Activated CD4-positive, alpha-beta T cell treated with anti-CD3 and anti-CD28 coated beads for 36 hours (primary cell): ENCODE measurements at places on chromosomes 2 and 18. TPM values are rescaled to one million over a fixed set of nuclear protein-coding genes. Genes with fewer than 3 reads are reported as not detected.

DNER gene
- total RNA-seq = not detected

CRYGD gene
- total RNA-seq = not detected

RNF138 gene
- total RNA-seq = 84.4 TPM

AGXT gene
- not detected for total RNA-seq

TWSG1 gene
- total RNA-seq = 8.8 TPM

SLC38A11 gene
- not detected for total RNA-seq

KCNG2 gene
- not detected for total RNA-seq

C1QL2 gene
- not detected for total RNA-seq

ITM2C gene
- total RNA-seq = 32.9 TPM

SCG2 gene
- total RNA-seq = not detected

STPG4 gene
- 0.23 TPM for total RNA-seq

FSIP2 gene
- total RNA-seq = 0.05 TPM

ANKRD30B gene
- not detected for total RNA-seq

DNA sequence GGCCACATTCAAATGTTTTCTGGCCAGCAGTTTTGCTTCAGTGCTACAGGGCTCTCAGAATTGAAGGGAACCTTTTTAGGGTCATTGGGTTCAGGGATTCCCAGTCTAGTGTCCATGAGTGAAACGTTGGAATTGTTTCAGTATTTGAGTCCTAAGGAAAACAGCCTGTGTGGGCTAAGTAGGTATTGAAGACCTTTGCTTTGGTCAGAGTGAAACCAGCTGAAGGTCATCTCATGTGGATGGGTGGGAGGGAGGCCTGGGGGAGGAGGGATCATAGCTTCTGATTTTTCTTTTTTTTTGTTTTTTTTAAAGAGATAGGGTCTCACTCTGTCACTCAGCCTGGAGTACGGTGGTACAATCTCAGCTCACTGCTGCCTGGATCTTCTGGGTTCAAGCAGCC lies 20.2 kb downstream of the B3GNT2 start:
- peaks cover 90% of the 10 kb centered on the region for H3K4me1 ChIP-seq
- peaks cover 55% of the 10 kb centered on the region for H3K36me3 ChIP-seq
- H3K4me3 ChIP-seq = no peak overlapping the region
- peak overlapping the region; percentile 43 for H3K27ac ChIP-seq
- DNase-seq = no peak

DNA sequence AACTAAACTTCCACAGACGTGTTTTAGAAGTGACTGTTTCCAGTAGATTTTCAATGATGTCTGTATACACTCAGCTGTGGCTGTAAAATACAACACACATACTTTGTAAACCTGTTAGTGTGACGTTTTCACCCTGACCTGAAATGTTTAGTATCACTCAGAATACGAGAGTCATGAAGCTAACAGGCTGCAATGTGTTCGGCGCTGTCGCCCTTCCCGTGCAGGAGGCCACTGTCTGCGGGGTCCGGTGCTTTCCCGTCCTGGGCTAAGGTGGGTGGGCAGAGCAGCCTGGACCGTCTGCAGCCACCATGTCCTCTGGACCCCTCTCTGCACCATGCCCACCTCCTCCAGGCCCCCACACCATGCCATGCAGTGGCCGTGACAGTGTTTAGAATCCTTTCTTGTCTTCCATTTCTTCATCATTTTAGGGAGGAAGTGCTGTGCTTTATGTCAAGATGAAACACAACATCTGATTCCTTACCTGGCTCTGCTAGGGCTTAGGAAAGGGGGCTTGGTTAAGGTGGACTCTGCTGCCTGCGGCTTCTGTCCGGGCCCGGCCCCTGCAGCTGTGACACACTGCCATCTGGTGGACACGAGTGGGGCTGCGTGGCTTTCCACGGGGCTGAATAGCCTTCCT lies 53.8 kb upstream of the RBM44 start:
- no peaks in the 10 kb centered on the region for H3K27me3 ChIP-seq
- H3K4me1 ChIP-seq = peaks cover 35% of the 10 kb centered on the region
- DNase-seq = peak; percentile 84
- peaks cover 31% of the 10 kb centered on the region for H3K36me3 ChIP-seq
- peak overlapping the region; percentile 63 for H3K27ac ChIP-seq

GRCh38 chr2:71896385-71897136 lies 251.1 kb downstream of the CYP26B1 start:
- H3K4me1 ChIP-seq = no peaks in the 10 kb centered on the region
- peaks cover 6% of the 10 kb centered on the region for H3K27me3 ChIP-seq
- no peak overlapping the region for H3K27ac ChIP-seq
- no peak overlapping the region for H3K4me3 ChIP-seq

- H3K4me1 ChIP-seq = peaks cover 5% of the 10 kb centered on the region
- H3K27me3 ChIP-seq = no peaks in the 10 kb centered on the region
- H3K4me3 ChIP-seq = no peak overlapping the region
- DNase-seq = no peak
- no peak overlapping the region for H3K27ac ChIP-seq
Observed at GRCh38 chr18:28792404-28793086, 615.6 kb upstream of the CDH2 start.

GRCh38 chr2:35428548-35428947 lies 927.0 kb upstream of the CRIM1 start:
- H3K27ac ChIP-seq = no peak overlapping the region
- H3K4me3 ChIP-seq = no peak overlapping the region
- DNase-seq = peak; percentile 56
- H3K27me3 ChIP-seq = no peaks in the 10 kb centered on the region

GRCh38 chr18:42929181-42929580 lies 186.3 kb downstream of the RIT2 start:
- no peaks in the 10 kb centered on the region for H3K27me3 ChIP-seq
- no peaks in the 10 kb centered on the region for H3K36me3 ChIP-seq
- no peak overlapping the region for H3K27ac ChIP-seq
- H3K4me1 ChIP-seq = no peaks in the 10 kb centered on the region
- no peak for DNase-seq
- no peak overlapping the region for H3K4me3 ChIP-seq

- H3K4me3 ChIP-seq = no peak overlapping the region
- H3K4me1 ChIP-seq = peaks cover 81% of the 10 kb centered on the region
- H3K27me3 ChIP-seq = peaks cover 24% of the 10 kb centered on the region
- DNase-seq = peak; percentile 2
Observed at GRCh38 chr2:239268082-239268481, 132.7 kb downstream of the HDAC4 start.

DNA sequence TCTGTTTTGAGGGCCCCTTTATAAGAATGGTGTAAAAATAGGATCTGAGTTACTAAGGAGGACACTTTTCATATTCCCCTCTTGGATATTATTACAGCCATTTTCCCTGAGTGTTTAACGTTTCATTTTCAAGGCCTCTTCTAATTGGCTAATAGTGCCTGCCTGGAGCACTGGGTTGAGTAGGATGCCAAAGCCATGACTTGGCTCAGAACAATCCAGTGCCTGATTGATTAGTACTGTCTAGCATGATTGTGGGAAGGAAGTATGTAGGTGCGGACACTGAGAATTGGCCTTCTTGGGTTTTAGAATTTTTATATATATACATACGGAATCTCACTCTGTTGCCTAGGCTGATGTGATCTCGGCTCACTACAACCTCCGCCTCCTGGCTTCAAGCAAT lies 66.1 kb downstream of the NAB1 start:
- no peak overlapping the region for H3K4me3 ChIP-seq
- no peaks in the 10 kb centered on the region for H3K27me3 ChIP-seq
- no peaks in the 10 kb centered on the region for H3K36me3 ChIP-seq
- no peak for DNase-seq

GRCh38 chr2:220441404-220441803 lies 814.0 kb downstream of the SLC4A3 start:
- no peak for DNase-seq
- H3K27ac ChIP-seq = no peak overlapping the region
- H3K4me1 ChIP-seq = no peaks in the 10 kb centered on the region

GRCh38 chr2:170924969-170925368 lies 4.1 kb upstream of the GORASP2 start:
- peak; percentile 12 for DNase-seq
- H3K4me1 ChIP-seq = peaks cover 8% of the 10 kb centered on the region
- H3K27me3 ChIP-seq = no peaks in the 10 kb centered on the region
- H3K4me3 ChIP-seq = no peak overlapping the region
- no peak overlapping the region for H3K27ac ChIP-seq

- DNase-seq = no peak
- no peaks in the 10 kb centered on the region for H3K4me1 ChIP-seq
- H3K4me3 ChIP-seq = no peak overlapping the region
- no peaks in the 10 kb centered on the region for H3K36me3 ChIP-seq
Observed at GRCh38 chr2:209973328-209973727, 29.1 kb upstream of the RPE start.

DNA sequence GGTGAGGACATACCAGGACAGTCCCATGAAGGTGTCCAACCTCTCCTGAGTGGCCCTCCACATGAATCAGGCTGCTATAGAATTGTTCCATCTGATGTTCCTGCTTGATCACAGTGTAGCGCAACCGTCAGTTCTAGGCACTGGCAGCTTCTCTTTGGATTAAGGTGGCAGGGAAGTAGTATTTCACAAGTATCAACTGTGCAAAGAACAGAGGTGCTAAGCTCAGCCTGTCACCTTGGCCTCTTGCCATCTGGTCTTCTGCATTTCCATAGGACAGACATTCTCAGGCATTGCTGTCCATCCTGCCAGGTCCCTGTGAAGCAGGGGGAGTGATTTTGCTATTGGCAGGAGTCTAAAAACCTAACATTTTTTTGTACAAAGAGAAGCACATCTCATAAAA lies 182.2 kb upstream of the EPAS1 start:
- no peaks in the 10 kb centered on the region for H3K27me3 ChIP-seq
- H3K36me3 ChIP-seq = no peaks in the 10 kb centered on the region
- no peak overlapping the region for H3K4me3 ChIP-seq
- H3K4me1 ChIP-seq = no peaks in the 10 kb centered on the region
- no peak overlapping the region for H3K27ac ChIP-seq

GRCh38 chr18:49911427-49911826 lies 98.1 kb upstream of the ACAA2 start:
- no peaks in the 10 kb centered on the region for H3K4me1 ChIP-seq
- H3K27me3 ChIP-seq = peaks cover 4% of the 10 kb centered on the region
- no peak for DNase-seq
- H3K4me3 ChIP-seq = no peak overlapping the region
- H3K36me3 ChIP-seq = no peaks in the 10 kb centered on the region
- H3K27ac ChIP-seq = no peak overlapping the region

DNA sequence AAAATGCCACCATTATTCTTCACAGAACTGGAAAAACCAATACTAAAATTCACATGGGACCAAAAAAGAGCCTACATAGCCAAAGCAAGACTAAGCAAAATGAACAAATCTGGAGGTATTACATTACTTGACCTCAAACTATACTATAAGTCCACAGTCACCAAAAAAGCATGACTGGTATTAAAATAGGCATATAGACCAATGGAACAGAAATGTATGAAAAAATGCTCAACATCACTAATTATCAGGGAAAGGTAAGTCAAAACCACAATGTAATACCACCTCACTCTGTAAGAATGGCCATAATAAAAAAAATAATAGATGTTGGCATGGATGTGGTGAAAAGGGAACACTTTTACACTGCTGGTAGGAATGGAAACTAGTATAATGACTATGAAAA lies 158.6 kb downstream of the CDH2 start:
- DNase-seq = no peak
- no peaks in the 10 kb centered on the region for H3K36me3 ChIP-seq
- no peak overlapping the region for H3K4me3 ChIP-seq

- H3K27ac ChIP-seq = no peak overlapping the region
- no peak overlapping the region for H3K4me3 ChIP-seq
- no peak for DNase-seq
- H3K27me3 ChIP-seq = peaks cover 6% of the 10 kb centered on the region
Observed at GRCh38 chr18:2173486-2173885, 397.8 kb downstream of the METTL4 start.

DNA sequence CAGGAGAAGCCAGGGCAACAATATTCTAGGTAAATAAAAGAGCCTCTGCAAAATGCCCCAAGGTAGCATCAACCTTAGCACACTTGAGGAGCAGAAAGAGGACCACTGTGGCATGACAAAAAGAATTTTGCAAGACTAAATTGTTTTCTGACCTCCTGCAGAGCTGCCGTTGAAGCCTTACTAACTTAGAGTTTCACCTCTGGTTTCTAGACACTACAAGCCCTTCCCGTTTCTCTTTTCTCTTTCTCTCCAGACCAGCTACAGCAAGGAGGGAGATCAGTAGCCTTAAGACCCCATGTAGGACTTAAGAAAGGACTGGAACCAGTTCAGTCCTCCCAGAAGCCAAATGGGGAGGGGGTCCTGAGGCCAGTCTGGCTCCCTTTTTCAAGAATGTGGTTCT lies 73.3 kb upstream of the SP3 start:
- H3K4me3 ChIP-seq = no peak overlapping the region
- DNase-seq = no peak
- H3K27ac ChIP-seq = peak overlapping the region; percentile 21
- peaks cover 18% of the 10 kb centered on the region for H3K4me1 ChIP-seq
- H3K27me3 ChIP-seq = peaks cover 7% of the 10 kb centered on the region

DNA sequence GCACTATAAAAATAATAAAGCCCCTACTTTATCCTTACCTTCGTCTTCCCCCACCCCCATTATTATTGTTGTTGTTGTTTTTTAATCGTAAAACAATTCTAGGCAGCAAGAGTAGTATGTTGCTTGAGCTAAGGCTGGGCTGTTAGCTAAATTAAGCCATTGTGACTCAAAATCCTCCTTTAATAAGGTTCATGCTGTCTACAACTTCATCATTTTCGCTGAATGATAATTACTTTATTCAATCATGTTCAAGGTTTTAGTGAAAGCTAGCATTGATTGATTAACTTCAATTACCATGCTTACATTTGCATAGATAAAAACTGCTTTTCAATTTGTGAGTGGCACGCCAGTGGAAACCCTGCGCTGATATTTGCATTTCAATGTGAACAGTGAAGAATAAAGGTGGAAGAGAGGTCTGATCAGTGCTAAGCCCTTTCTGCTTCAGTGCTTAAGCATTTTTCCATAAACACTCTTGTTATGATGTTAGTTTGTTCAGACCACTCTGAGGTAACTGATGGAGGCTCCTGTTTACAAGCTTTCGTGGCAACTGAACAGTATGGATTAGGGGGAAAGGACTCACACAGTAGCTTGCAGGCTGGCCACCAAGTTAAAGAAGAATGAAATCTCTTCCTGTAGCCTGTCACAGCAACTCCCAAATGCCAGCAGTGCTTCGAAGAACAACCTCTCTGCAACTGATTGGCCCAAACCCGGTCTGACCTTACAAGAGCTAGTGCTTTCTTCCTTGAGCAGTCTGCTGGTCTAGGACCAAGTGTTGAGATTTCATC lies 156.8 kb downstream of the GPD2 start:
- DNase-seq = no peak
- H3K27ac ChIP-seq = no peak overlapping the region
- H3K36me3 ChIP-seq = no peaks in the 10 kb centered on the region
- H3K4me1 ChIP-seq = peaks cover 4% of the 10 kb centered on the region
- peaks cover 2% of the 10 kb centered on the region for H3K27me3 ChIP-seq

- no peak overlapping the region for H3K27ac ChIP-seq
- no peaks in the 10 kb centered on the region for H3K4me1 ChIP-seq
- H3K4me3 ChIP-seq = no peak overlapping the region
- DNase-seq = no peak
Observed at GRCh38 chr18:25235401-25236042, 116.4 kb downstream of the ZNF521 start.

DNA sequence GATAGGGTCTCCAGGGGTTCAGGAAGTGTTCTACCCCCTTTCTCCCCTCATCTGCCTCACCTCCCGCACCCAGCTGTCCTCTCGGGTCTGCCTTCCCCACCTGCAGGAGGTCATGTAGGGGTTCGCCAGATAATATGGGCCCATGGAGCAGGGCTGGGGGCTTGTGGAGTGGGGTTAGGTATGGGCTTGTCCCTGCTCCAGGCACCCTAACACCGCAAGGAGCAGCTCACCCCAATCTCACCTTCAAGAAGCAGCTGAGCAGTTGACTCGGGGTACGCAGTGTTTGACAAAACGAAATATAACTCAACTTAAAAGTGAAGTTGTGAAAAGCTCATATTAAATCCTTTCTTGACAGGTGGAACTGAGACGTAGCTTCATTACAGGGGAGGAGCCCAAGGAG lies 99.6 kb downstream of the CTIF start:
- no peak overlapping the region for H3K27ac ChIP-seq
- H3K27me3 ChIP-seq = peaks cover 2% of the 10 kb centered on the region
- no peak for DNase-seq
- no peak overlapping the region for H3K4me3 ChIP-seq
- no peaks in the 10 kb centered on the region for H3K36me3 ChIP-seq
